ENCODE measurements at places on chromosomes 5 and 9.

DNA sequence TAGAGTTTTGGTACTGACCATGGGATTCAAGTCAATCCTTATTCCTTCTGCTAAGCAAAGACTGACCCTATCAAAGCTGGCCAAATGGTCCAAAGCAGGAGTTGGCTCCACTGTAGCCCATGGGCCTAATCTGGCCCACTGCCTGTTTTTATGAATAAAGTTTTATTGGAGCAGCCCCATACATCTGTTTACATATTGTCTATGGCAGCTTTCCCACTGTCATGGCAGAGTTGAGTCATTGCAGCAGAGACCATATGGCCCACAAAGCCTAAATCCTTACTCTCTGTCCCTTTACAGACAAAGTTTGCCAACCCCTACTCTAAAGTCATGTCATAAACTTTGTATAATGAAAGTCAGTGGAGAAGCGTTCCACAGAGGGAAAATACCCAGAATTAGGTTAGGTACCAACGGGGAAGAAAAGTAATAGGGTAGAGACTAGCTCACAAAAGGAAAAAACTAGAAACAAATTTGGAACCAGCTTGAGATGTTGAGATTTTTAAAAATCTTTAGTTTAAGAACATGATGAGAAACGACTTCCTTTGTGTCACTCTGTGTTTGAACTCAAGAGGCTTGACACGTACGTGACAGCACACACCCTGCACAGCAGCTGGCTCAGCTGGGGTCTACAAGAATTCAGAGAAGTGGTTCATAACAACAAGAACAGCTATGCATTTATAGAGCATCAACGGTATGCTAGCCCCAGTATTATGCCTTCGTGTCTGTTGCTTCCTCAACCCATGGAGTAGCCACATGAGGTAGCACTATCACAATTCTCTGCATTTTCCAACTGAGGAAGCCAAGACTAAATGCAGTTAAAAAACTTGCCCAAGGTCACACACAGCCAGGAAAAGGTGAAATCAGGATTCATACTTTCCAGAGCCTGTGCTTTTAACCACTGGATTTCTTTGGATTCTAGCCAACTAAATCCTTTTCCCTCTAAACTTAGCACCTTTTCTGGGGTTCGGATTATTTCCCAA lies 198.9 kb upstream of the WWC1 start:
- DNase-seq, result no peak

DNA sequence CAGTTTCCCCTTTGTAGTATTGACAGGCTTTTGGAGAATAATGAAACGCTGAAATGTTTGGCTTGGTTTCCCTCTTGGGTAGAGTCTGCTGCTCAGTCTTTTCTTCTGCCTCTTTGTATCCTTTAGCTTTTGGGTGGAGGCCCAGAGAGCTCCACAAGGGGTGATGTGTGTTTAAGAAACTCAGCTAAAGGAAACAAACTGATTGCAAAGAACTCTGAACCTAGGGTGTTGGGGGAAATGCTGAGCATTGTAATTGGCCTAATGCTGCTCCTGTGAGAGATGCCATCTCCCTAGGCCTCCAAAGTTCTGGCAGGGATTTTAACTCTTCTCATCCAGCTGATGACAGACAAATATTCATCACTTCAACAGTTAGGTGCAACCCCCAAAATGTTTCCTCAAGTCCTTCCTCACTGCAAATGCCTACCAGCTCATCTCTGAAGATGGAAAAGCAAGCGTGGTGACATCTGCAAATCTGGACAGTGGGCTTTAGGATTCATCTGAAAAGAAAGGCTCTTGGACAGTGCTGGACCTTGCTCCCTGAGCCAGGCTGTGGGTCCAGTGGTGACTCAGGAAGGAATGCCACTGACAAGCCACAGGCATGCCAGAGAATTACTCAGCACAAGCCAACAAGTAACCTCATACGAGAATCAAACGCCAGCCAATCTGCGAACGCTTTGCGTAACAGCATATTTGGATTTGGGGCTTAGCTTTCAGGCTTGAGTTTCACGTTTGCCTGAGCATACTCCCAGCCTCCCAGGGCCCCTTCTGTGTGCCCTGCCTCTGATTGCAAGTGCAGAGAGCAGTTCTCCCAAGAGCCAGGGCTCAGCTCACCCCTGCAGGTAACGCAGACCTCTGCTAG lies 30.5 kb upstream of the ZSWIM6 start:
- DNase-seq, result no peak

GRCh38 chr9:96031916-96032534 lies 156.5 kb downstream of the ERCC6L2 start:
- no peak for DNase-seq

DNA sequence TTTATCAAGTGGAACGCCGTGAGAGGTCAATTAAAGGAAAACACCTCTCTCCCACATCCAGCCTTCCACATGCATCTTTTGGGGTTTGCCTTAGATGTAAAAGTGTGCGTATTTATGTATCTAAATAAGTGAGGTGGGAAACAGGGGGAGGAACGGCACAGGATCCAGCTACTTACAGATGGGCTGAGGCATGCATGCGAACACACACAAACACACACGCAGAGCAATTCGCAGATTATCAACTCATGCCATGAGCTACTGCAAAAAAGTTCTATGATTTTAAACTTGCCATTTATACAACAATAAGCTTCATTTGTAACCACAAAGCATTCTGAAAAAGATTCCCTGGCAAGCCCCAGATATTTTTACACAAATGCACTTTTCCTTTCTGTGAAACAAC lies 242.1 kb downstream of the BNC2 start:
- DNase-seq, result no peak

DNA sequence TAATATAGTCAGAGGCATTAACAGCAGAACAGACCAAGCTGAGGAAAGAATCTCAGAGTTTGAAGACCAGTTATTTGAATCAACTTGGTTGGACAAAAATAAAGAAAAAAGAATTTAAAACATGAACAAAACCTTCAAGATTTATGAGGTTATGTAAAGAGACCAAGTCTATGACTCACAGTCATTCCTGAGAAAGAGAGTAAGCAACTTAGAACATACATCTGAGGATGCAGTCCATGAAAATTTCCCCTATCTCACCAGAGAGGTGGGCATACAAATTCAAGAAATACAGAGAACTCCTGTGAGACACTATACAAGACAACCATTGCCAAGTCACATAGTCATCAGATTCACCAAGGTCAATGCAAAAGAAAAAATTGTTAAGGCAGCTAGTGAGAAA lies 17.4 kb upstream of the C9orf72 start:
- DNase-seq, result no peak
